Stimulated activated CD8-positive, alpha-beta memory T cell treated with anti-CD3 and anti-CD28 coated beads, Interleukin-2, amount 100 ng/mL, for 1 hour (primary cell): ENCODE measurements at places on chromosomes 4 and X.

DNA sequence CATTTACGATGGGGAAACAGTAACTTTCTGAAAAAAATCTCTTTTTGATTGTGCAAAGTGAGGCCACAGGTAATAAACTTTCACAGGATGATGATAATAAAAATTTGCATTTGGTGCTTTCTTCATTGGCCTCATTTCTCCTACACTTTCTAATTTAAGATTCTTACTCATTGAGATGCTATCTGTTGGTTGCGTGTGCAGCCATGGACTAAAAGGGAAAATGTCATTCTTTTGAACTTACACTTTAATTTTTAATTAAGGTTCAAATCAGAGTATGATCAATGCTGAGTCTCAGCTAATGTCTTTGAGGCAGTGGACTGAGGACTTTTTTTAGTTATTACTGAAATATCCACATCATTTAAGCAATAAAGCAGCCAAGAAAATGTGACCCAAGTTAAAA lies 87.6 kb downstream of the SEL1L3 start:
- DNase-seq: no peak

DNA sequence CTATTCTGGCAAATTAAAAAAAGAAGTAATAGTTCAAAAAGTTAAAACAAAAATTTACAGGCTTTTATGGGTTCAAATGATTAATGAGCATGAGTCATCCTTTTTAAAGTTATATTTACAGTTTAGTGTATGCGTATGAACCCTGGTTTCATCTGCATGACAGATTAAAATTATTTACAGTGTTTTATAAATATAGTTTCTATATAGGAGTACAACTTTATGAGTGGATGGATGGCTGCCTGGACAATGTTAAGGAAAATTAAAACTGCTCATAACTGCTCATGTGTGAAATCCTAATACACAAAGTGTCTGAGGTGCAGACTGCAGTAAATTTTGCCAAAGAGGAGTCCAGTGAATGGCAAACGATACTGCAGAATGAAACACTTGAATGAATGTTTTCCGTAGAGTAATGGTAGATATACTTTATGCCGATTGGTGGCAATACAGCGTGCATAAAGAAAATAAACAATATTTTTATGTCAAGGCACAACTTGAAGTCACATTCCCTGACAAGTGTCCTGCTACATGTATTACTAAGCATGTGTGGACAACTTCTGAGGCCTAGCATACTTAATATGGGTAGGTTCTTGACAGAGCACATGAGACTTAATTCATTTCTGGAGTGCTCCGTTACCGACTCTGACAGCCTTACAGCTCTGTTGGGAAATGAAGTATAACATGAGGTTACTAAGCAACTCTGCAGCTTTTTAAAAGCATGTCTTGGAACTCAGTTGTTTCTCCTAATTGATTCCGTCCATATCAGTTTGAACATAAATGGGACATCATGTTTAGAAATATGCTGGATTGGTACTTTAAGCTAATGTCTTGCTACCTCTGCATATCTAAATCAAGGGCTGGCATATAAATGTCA lies 985.6 kb upstream of the PCDH7 start:
- DNase-seq: no peak

GRCh38 chr4:122742933-122743829 lies 10.7 kb downstream of the BBS12 start:
- no peak for DNase-seq

DNA sequence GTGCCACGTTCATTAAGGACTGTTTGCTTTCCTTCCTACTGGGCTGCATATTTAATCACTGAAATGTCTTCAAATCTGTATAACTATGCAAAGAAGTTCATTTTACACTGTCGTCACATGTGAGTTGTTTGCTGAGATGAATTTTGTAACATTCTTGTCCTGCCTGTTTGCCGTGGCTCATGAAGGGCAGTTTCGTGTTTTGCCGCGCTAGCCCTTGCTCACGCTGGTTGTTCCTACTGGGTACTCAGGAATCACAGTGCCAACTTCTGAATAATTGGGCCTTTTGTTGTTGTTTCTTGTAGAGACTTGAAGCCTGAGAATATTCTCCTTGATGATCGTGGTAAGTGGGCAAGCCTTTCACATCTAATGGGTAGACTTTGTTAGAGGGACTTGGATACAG lies 52.2 kb downstream of the HTT-AS start:
- no peak for DNase-seq

GRCh38 chr4:184506527-184507121 lies 32.3 kb upstream of the IRF2 start:
- DNase-seq: no peak

GRCh38 chrX:108250654-108251579 lies 159.3 kb downstream of the ATG4A start:
- DNase-seq: no peak

- no peak for DNase-seq
Measured at GRCh38 chr4:16817286-16817685, 81.2 kb downstream of the LDB2 start.

GRCh38 chr4:65617416-65617815 lies 52.9 kb downstream of the EPHA5 start:
- DNase-seq: no peak

DNA sequence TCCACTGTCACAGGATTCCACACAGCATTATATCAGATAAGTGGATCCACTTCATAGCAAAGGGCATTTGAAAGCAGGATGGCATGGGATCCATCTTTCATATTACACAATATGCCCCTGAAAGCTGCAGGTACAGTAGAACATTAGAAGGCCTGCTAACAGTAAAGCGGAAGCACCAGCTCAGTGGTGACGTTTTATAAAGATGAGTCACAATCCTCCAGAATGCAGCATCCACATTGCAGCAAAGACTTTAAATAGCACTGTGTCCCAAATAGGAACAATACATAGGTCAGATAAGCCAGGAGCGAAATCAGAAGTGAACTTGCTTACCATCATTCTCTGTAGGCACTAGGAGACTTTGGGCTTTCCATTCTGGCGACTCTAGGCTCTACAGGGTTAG lies 609.5 kb upstream of the FAT1 start:
- DNase-seq: no peak

GRCh38 chr4:123127218-123127617 lies 204.8 kb upstream of the NUDT6 start:
- no peak for DNase-seq

GRCh38 chr4:147408189-147408588 lies 72.7 kb upstream of the EDNRA start:
- DNase-seq: no peak

DNA sequence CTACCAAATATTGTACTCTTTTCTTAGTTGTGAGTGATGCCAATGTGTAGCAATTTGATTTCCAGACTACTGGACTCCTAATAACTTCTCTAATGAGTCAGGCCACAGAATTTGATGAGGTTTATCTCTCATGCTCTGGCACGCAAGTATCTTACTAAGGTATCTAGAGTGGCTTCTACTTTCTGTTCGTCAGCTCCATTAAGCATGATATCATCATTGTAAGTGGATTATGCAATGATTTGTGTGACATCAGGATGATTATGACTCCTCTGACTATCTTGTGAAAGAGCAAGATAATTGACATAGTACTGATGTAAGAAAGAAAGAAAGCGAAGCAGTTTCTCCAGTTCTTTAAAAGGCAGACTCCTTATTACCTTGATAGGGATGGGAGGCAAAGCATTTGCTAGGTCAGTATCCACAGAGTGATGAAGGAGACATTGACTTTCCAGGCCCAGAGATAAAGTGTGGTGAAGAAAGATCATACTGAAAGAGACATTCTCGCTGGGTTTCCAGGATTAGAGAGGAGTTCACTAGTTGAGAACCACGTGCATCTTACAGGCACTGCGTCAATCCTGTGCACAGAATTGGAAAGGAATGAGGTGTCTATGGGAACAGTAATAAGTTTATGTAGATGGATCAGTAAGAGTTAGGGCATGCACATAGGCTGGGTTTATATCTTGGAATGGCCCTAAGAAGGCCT lies 161.9 kb upstream of the STK26 start:
- DNase-seq: no peak

DNA sequence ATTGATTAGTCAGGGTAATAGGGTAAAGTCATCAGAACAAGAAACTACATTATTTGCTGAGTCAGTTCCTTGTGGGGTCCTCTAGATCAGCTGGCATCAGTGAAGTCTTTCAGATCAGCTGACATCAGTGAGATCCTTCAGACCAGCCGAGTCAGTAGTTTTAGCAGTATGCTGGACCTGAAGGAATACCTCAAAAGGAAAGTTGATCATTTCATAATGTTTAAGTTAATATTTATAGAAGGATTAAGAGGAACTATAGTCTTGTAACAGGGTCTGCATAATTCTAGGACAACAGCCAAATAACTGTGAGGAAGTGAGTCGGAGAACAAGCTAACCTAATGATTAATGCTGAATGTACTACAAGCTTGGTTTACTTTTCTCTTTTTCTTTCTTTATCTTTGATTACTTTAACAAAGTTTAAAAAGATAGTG lies 958 bp upstream of the UGT2B7 start:
- DNase-seq: no peak

DNA sequence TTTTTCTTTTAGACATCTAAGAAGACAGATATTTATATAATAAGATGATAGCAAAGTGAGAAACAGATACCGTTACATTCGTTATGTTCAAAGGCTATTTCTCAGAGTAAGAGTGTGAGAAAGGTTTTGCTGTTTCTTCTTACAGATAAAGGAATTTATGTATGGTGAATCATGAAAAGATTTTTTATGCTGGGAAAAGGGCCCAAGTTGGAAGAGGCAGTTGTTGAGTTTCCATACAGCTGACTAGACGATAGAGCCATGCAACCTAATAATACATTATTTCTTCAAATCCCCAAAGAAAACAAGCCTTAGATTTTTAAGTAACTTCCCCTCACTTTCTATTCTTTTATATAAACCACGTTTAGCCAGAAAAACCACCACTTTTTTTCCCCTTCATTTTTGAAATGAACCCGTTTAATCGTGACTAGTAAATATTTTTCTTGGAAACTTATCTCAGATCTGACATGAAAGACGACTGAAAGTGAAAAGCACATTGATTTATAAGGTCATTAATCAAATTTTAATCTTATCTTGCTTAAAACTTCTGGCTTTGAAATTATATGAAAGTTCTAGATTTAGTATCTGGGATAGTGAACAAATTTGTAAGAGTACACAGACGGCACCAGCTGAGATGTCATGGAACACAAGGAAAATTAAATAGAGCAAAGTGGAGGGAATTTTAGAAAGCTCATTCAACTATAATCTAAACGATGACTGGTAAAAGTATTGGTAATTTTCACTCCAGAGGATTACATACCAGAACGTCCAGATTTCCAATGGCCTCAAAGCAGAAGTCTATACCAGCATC lies 10.9 kb downstream of the ADH6 start:
- no peak for DNase-seq

DNA sequence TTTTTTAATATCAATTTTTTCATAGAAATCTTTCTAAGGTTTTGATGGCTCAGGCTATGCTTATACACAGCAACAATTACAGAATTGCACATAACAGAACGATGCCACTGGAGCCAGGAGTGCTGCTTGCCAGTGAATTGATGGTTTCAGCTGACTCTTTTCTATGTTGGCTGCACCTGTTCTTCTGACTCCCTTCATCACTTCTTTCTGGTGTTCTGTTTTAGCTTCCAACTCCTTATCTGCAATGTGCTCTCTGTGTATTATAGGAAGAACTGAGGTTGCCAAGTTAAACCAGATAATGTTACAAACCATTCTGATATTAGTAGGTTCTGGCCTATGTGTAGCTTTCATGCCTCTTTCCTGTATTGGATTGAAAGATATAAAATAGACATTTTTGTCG lies 11.6 kb upstream of the VEGFD start:
- no peak for DNase-seq

DNA sequence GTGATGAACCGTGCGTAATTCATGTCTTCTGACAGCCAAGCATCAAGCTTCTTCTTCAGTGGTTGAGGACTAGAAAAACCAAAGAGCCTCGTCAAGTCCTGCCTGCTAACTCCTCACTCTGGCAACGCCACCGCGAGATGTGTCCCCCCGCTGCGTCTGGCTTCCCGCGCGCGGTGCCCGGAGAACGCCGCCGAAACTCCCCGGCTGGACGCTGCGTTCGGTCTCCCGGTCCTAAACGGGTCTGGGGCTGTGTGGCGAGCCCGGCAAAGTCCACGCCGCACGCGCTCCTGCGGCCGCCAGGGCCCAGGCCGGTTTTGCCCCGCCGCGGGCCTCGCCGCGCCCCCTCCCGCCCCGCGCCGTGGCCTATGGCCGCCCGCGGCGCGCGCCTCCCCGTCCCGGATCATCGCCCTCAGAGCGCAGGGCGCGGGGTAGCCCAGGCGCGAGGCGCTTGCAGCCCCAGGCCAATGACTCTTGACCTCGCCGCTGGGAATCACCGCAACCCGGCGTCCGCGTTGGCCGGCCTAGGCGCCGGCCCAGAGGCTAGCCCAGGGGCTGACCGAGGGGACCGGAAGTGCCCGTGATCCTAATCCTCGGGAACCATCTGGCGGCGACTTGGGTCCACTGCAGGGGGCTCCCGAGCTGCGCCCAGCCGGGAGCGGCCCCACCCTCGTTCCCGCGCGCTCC lies at the start of gene AADAT:
Gene AADAT, minus strand, starts transcription at position 289 of the 684 bp plus-strand sequence. Its CDS starts 266 bp downstream, at position 23.
- DNase-seq: no peak

DNA sequence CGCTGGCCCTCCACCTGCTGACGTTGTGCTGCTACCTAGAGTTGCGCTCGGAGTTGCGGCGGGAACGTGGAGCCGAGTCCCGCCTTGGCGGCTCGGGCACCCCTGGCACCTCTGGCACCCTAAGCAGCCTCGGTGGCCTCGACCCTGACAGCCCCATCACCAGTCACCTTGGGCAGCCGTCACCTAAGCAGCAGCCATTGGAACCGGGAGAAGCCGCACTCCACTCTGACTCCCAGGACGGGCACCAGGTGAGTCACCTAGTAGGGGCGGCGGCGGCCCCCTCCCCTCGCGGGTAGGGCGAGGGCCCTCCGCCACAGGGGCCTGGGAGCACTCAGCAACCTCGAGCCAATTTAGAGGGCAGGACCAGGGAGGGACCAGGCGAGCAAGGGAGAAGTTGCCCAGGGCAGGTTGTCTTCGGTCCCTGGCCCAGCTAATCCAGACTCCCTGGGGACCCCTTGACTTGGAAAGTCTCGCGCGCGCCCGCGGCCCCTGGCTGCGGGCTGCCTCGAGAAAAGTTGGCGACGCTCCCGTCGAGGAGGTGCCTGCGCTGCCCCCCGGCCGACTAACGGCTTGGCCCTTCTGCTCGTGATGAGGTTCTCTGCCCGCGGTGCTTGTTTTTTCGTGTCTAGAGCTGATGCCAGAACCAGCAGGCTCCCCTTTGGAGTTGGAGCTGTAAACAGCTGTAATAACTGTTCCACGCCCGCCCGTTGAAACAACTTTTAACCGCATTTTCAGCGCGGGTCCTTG lies 717 bp downstream of the EDA start:
- DNase-seq: no peak

DNA sequence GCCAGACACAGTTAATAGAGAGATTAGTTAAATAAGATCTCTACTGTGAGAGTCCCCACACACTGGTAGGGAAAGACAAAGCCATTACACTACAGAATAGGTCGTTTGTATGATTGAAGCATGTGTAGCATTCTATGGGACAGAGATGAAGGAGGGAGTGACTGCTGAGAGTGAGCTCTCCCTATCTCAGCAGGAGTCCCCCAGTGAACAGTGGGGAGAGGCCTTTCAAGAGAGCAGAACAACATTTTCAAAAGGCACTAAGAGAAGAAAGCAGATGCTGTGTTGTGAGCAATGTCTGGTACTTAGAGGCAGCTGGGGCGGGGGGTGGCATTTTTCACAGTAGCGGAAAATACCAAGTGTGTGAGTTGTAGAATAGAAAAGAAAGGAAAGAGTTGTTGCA lies 413.6 kb downstream of the AFF2 start:
- no peak for DNase-seq
